ENCODE measurements at places on chromosomes 2 and 18. TPM values are rescaled to one million over a fixed set of nuclear protein-coding genes. Genes with fewer than 3 reads are reported as not detected.

- H3K27ac ChIP-seq, result no peak overlapping the region
- no peaks in the 10 kb centered on the region for H3K36me3 ChIP-seq
- no peaks in the 10 kb centered on the region for H3K4me1 ChIP-seq
- DNase-seq, result no peak
- H3K27me3 ChIP-seq, result no peaks in the 10 kb centered on the region
Measured at GRCh38 chr18:5729983-5730699, 165.2 kb downstream of the TMEM200C start.

- peaks cover 3% of the 10 kb centered on the region for H3K4me1 ChIP-seq
- no peak overlapping the region for H3K4me3 ChIP-seq
- H3K36me3 ChIP-seq, result no peaks in the 10 kb centered on the region
Measured at GRCh38 chr2:111216811-111217652, 96.3 kb downstream of the BCL2L11 start.

GRCh38 chr18:36772241-36772723 lies 56.5 kb downstream of the TPGS2 start:
- no peaks in the 10 kb centered on the region for H3K27me3 ChIP-seq
- H3K36me3 ChIP-seq, result no peaks in the 10 kb centered on the region
- H3K4me3 ChIP-seq, result no peak overlapping the region
- no peak for DNase-seq
- H3K27ac ChIP-seq, result no peak overlapping the region

DNA sequence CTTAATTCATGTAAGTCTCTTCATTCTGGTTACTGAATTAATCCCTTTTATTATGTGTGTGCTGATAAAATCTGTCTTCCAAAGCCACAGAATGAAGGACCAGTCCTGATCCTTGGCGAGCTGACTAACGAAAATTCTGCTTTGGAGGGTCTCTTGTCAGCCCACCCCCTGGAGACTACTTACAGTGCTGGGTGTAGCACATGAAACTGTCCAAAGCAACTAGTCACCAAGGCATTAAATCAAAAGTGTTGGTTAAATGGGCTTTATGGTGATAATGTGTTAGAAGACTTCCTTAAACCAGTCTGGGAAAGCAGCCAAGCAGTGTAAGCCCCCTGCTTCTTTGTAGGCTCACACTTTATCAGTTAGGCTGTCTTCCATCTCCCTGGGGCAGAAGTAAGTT lies 420.2 kb downstream of the SUCLG1 start:
- H3K4me3 ChIP-seq, result no peak overlapping the region
- no peaks in the 10 kb centered on the region for H3K36me3 ChIP-seq
- H3K4me1 ChIP-seq, result no peaks in the 10 kb centered on the region
- H3K27me3 ChIP-seq, result no peaks in the 10 kb centered on the region

- no peak for DNase-seq
- H3K4me3 ChIP-seq, result no peak overlapping the region
- H3K36me3 ChIP-seq, result no peaks in the 10 kb centered on the region
- H3K27me3 ChIP-seq, result no peaks in the 10 kb centered on the region
Measured at GRCh38 chr2:8564475-8564874, 117.4 kb upstream of the ID2 start.

CAPN13 gene
- not detected for total RNA-seq

DNA sequence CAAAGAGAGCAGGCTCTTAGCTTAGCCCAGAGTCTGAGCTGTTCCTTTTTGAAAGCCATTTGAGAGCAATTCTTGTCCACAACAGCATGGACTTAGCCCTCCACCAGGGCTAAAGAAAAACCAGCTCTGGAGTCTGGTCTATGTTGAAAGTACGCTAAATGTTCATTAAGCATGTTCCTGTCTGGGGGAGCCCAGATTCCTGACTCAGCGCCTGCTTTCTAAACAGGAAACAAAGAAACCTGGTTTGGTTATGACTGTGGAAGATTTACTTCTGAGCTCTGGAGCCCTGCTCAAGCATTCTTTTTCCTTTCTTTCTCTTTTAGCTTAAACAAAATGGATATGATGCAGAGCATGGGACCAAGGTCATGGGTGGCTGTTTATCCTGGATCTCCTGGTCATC lies 279.8 kb downstream of the RBM43 start:
- H3K4me1 ChIP-seq, result no peaks in the 10 kb centered on the region
- H3K36me3 ChIP-seq, result no peaks in the 10 kb centered on the region
- no peak overlapping the region for H3K4me3 ChIP-seq
- DNase-seq, result no peak

- H3K4me3 ChIP-seq, result no peak overlapping the region
- no peak overlapping the region for H3K27ac ChIP-seq
- H3K27me3 ChIP-seq, result no peaks in the 10 kb centered on the region
- H3K4me1 ChIP-seq, result no peaks in the 10 kb centered on the region
Measured at GRCh38 chr2:207403950-207404349, 125.8 kb upstream of the CREB1 start.

DNA sequence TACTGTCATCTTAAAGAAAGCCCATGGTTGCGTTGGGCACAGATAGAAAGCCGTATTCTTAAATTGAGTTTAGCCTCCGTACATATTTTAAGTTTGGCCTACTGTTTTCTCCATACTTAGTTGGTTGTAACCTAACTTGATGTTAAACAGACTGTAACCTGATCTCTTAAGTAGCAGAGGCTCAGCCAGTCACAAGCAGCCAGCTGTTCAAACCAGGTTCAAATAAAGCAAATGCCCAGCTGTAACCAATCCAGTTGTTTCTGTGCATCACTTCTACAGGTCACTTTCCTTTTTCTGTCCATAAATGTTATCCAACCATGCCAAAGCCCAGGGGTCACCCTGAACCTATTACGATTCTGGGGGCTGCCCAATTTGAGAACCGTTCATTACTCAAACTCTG lies 10.0 kb upstream of the THADA start:
- no peak overlapping the region for H3K27ac ChIP-seq
- DNase-seq, result no peak
- no peaks in the 10 kb centered on the region for H3K36me3 ChIP-seq
- no peaks in the 10 kb centered on the region for H3K4me1 ChIP-seq
- no peaks in the 10 kb centered on the region for H3K27me3 ChIP-seq

COBLL1 gene
- total RNA-seq, result 0.85 TPM

GRCh38 chr2:86035376-86035882 lies 70.3 kb downstream of the POLR1A start:
- H3K4me1 ChIP-seq, result peaks cover 64% of the 10 kb centered on the region
- no peak for DNase-seq
- H3K27ac ChIP-seq, result peak overlapping the region; percentile 98
- peaks cover 31% of the 10 kb centered on the region for H3K36me3 ChIP-seq

DNA sequence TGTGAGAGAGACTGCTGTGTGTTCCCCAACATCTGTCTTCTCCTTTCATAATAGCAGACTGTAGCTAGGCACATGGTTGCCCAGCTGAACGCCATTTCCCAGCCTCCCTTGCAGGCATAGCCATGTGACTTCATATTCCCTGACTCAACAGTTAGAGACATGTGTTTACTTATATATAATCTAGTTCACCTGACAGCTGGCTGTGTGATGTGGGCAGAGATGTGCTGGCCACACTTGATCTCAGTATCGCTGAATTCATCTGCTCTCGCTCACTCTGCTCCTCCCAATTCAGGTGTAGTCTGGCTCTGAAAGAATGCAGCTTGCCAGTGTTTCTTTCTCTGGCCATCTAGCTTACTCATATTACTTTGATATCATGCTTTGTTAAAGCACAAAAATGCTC lies 52.3 kb upstream of the SEC11C start:
- H3K4me3 ChIP-seq, result no peak overlapping the region
- no peaks in the 10 kb centered on the region for H3K27me3 ChIP-seq
- H3K36me3 ChIP-seq, result no peaks in the 10 kb centered on the region
- DNase-seq, result no peak
- H3K27ac ChIP-seq, result no peak overlapping the region

GRCh38 chr2:127485694-127486071 lies 40.6 kb downstream of the IWS1 start:
- no peaks in the 10 kb centered on the region for H3K27me3 ChIP-seq
- H3K4me1 ChIP-seq, result peaks cover 19% of the 10 kb centered on the region

DNA sequence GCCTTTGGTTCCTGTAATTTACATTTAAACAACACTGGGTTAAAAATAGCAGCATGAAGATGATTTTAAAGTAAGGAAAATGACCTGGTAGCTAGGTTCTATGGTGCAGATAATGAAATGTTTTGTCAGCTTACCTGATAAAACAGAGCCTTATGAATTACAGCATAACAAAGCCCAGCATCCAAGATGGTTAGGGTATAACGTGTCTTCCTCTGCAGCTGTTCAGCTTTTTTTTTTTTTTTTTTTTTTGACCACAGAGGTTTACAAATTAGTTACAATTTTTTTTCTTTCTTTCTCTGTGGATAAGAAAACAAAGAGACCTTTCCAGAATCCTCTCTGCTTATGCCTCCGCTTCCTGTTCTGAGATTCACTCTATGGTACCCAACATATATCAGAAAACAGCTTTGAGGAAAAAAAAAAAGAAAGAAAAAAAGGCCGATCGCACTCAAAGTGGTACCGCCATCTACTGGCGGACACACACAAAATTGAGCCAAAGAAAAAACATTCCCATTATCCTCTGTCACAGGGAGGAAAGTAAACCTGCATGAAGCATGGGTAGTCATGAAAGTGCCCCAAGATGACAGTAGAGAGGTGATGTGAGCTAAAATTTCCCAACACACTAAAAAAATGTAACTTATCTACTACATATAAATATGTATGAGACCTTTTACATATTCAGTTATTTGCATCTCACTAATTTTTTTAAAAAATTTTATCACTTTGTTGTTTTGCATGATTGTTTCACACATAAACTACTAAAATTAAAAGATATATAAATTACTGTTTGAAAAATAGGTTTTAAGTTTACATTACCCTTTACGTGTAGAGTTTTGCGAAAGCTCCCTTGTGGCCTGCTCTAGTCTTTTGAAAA lies at the start of gene SCN3A:
Gene SCN3A, minus strand, starts transcription at position 362 of the 871 bp plus-strand sequence. CDS start 27,656 bp downstream, outside the sequence.
- H3K4me3 ChIP-seq, result no peak within 1 kb of the TSS
- no peaks in the 10 kb centered on the region for H3K36me3 ChIP-seq
- DNase-seq, result peak; percentile 35
- no peaks in the 10 kb centered on the region for H3K4me1 ChIP-seq
- H3K27ac ChIP-seq, result no peak within 1 kb of the TSS
- no peaks in the 10 kb centered on the region for H3K27me3 ChIP-seq

DNA sequence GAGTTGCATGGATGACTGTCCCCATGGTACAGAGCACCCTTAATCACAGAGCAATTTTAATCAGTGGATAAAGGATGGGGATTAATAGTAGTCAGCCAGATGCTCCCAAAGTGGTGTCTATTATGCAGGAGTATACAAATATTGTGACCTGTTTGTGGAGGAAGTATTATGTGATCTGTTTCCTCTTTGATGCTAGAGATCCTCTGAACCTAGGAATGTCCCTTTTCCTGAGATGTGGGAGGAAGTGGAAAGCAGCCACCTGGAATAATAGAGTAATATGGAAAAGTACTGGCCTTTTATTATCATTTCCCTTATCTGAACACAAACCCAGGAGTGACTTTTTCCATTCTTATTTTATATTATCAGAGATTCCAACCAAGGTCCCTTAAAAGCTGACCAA lies 94.2 kb upstream of the EFEMP1 start:
- H3K36me3 ChIP-seq, result no peaks in the 10 kb centered on the region
- H3K27ac ChIP-seq, result no peak overlapping the region
- H3K27me3 ChIP-seq, result no peaks in the 10 kb centered on the region
- H3K4me1 ChIP-seq, result no peaks in the 10 kb centered on the region

- no peaks in the 10 kb centered on the region for H3K4me1 ChIP-seq
- H3K27ac ChIP-seq, result no peak overlapping the region
- H3K27me3 ChIP-seq, result no peaks in the 10 kb centered on the region
- no peaks in the 10 kb centered on the region for H3K36me3 ChIP-seq
- no peak overlapping the region for H3K4me3 ChIP-seq
Measured at GRCh38 chr2:121237336-121237979, 47.5 kb downstream of the TFCP2L1 start.

HRH4 gene
- not detected for total RNA-seq

GRCh38 chr18:3442919-3443318 lies 7.1 kb upstream of the TGIF1 start:
- H3K36me3 ChIP-seq, result no peaks in the 10 kb centered on the region
- H3K27ac ChIP-seq, result no peak overlapping the region
- no peak overlapping the region for H3K4me3 ChIP-seq
- DNase-seq, result no peak
- no peaks in the 10 kb centered on the region for H3K27me3 ChIP-seq
- H3K4me1 ChIP-seq, result peaks cover 9% of the 10 kb centered on the region

- DNase-seq, result peak; percentile 64
- H3K27ac ChIP-seq, result peak overlapping the region; percentile 88
- peaks cover 17% of the 10 kb centered on the region for H3K4me1 ChIP-seq
- H3K4me3 ChIP-seq, result peak overlapping the region; percentile 64
Measured at GRCh38 chr18:51196118-51196810, 1.2 kb downstream of the MEX3C start.

LRRC30 gene
- total RNA-seq, result not detected

DNA sequence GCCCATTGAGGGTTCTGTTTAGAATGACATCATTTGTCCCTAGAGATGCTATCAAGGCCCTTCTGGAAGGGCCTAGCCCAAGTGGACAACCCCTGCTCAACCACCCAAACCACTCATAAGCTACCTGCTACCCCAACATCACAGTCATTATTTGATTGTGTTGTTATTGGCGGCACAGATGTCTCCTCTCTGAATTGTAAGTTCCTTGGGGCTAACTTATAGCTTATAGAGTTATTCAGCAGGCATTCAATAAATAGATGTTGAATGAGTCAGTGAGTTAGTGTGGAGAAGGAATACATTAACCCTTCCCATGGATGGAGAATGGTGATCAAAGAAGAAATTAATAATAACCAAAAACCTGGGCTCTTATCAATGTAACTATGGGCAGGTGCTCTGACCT lies 80.0 kb downstream of the ACAA2 start:
- H3K27ac ChIP-seq, result no peak overlapping the region
- no peaks in the 10 kb centered on the region for H3K27me3 ChIP-seq
- H3K4me3 ChIP-seq, result no peak overlapping the region
- H3K36me3 ChIP-seq, result no peaks in the 10 kb centered on the region
- no peaks in the 10 kb centered on the region for H3K4me1 ChIP-seq

- DNase-seq, result no peak
- no peaks in the 10 kb centered on the region for H3K36me3 ChIP-seq
- H3K27me3 ChIP-seq, result no peaks in the 10 kb centered on the region
- H3K27ac ChIP-seq, result no peak overlapping the region
- no peaks in the 10 kb centered on the region for H3K4me1 ChIP-seq
Measured at GRCh38 chr2:219401606-219402005, 13.9 kb upstream of the DNPEP start.

DNA sequence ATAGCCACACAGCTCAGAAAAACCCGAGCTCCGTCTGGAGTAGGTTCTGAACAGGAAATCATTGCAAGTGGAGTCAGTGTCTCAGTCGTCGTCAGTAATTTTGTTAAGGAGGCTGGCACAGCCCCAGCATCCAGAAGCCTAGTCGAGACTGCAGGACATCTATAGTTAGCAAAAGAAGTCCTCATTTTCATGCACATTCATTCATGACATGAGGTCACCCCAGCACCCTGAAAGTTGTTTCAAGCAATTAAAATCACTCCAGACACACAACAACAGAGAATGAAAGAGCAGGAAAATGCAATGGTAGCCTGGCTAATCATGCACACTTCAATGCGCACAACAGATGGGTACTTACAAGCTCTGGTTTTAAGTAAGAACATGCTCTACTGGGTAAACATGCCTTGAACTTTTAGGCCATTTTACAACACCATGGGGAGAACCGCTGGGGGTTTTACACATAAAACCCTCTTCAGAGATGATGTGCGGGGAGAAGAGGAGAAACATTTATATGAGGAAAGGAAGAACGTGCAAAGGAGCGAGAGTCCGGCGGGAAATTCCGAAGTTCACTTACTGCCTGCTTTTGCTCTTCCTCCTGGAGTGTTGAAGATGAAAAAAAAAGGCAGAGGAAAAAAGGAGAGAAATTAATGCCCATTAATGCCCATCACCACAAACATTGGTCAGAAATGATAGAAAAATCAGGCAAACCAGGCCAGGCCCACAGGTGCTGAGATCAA lies 77.4 kb upstream of the DNMT3A start:
- H3K36me3 ChIP-seq, result no peaks in the 10 kb centered on the region
- no peak overlapping the region for H3K4me3 ChIP-seq
- peaks cover 14% of the 10 kb centered on the region for H3K4me1 ChIP-seq
- peak overlapping the region; percentile 68 for H3K27ac ChIP-seq
- no peaks in the 10 kb centered on the region for H3K27me3 ChIP-seq
